ENCODE measurements at places on chromosomes 12 and 14.

GRCh38 chr12:26810330-26810729, 22.7 kb downstream of the ITPR2 start:
- no peak for DNase-seq

DNA sequence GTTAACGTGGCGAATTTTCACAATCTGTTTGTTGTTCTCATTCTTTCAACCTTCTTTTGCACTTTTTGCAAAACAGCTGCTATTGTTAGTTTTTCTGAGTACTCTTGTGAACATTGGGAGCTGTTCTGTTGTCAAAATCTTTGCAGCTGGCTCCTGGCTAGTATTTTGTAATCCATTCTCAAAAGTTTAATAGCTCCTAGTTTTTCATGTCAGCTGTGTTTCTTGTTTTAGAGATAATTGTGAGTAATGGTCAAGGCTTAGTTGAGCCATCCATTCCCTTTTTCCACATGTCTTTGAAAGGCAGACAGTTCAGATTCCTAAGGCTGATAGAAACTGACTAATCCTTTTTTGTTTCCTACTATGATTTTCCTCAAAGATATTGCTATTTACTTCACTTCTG, 39.1 kb upstream of the CRADD start:
- no peak for DNase-seq

DNA sequence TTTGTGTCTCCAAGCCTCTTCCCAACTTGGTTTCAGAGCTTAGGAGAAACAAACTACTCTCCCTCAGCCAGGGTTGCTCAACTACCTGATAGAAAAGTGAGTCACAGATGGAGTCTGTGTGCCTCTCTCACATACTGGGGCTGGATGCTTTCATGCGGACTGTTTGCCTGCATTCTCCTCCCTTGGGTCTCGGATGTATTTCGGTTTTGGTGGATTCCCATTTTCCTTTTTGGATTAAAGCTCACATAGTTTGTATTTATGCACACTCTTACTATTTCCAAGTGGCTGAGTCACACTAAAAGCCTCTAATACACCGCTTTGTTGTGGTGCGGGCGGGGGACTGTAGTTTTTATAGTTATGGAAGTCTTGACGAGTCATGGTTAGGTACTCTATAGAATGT, 505.4 kb downstream of the LRFN5 start:
- DNase-seq, result no peak

- DNase-seq, result no peak
Observed at GRCh38 chr12:53791735-53792326, 40.1 kb upstream of the CISTR start.

GRCh38 chr14:81006266-81006665, 50.8 kb downstream of the TSHR start:
- no peak for DNase-seq

GRCh38 chr14:94771158-94771905, 1.4 kb upstream of the GSC start:
- DNase-seq, result no peak

GRCh38 chr12:116659771-116660481, 77.9 kb downstream of the SPRING1 start:
- no peak for DNase-seq

DNA sequence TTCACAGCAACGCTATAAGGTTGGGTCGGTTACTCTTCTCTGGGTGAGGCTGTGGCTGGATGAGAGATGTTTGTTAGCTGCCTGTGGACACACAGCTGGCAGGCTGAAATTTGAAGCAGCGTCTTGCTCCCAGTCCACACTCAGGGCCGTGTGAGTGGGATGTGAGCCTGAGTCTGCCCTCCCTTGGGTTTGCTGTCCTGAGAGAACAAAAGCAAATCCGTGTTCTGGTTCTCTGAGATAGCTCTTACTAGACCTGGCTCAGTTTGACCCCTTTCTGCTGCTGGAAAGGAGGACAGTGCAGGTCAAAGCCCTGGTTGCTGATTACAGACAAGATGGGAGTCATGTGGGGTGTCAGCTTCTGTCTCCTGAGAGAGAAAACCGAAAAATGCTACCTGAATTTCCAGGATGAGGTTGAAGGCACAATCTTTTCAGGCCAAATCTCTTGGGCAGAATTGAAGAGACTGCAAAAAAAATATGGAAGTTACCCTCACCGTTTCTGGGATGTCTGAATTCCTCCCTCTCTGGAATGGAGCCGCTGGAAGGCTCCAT, 270.8 kb downstream of the ZFP36L1 start:
- DNase-seq, result no peak

DNA sequence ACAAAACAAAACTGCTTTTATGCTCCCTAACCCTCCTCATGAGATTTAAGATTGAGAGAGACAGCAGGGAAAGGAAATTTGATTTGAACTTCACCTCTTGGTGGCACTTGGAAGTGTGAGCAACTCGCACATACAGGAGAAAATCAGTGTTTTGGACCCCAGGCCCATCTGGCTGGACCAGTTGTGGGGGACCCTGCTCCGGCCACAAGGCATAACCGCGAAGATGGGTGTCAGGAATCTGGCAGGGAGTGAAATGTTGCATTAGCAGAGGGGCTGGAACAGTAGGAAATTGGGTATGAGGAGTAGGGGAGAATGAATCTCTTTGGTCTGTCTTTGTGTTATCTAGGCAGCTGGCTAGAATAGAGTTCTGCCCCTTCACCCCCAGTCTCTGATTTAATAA, 1.2 kb downstream of the CIROP start:
- no peak for DNase-seq

- DNase-seq, result no peak
Observed at GRCh38 chr14:100393906-100394732, 71.0 kb downstream of the SLC25A47 start.

DNA sequence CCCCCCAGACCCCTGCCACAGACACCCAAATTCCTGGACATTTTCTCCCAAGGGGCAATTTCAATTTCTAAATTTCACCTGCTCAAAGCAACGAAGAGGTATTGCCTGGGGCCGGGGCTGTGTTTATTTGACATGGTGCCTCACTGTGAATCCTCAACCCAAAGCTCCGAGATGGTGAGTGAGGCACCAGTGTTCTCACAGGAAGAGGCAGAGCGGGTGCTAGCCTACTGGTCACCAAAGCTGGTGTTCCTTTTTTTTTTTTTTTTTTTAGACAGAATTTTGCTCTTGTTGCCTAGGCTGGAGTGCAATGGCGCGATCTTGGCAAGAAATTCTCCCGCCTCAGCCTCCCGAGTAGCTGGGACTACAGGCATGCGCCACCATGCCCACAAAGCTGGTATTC, 14.8 kb upstream of the SH2B3 start:
- no peak for DNase-seq

DNA sequence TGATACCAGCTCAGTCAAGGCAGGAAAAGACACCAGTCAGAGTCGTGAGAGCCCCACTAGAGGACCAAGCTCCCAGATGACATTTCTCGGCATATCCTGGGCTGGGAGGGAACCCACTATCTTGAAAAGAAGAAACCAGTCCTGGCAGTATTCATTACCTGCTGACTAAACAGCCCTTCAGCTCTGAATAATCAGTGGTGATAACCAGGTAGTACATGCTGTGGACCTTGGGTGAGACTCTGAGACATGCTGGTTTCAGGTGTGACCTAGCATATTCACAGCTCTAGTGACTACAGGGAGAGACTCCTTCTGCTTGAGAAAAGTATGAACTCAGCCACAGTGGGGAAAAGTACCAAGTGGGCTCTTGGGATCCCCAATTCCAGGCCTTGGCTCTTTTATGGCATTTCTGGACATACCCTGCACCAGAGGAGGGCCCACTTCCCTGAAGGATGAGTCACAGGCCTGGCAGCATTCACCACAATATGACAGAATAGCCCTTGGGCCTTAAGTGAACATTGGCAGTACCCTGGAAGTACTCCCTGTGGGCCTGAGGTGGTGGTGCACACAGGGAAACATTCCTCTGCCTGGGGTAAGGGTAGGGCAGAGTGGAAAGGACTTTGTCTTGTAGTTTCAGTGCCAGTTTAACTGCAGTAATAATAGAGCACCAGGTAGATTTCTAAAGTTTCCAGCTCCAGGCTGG, 82.6 kb upstream of the SLC38A4 start:
- no peak for DNase-seq

GRCh38 chr12:49587174-49587908, 18.1 kb downstream of the FAM186B start:
- DNase-seq, result no peak

DNA sequence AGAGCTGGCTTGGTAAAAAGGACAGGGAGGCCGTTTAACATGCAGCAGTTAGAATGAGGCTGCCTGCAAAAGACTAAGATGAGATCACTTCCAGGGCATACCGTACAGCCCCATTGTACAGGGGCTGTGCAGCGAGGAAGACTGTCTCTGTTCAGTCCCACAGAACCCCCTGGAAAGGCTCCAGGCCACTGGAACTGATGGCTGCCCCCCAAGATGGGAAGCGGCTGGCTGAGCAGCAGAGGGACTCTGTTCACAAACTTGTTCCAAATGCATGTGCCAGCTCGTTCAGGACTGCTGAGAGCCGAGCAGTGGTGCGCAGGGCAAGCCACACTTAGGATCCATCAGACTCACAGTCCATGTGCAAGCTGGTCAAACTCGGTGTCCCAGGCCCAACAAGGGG, 82.9 kb downstream of the CHGA start:
- DNase-seq, result no peak
